GM23248 (cell line): ENCODE measurements at places on chromosomes 3 and 15.

GRCh38 chr3:159914426-159914825 lies 74.2 kb upstream of the IL12A start:
- no peaks in the 10 kb centered on the region for H3K27me3 ChIP-seq
- H3K36me3 ChIP-seq: no peaks in the 10 kb centered on the region

DNA sequence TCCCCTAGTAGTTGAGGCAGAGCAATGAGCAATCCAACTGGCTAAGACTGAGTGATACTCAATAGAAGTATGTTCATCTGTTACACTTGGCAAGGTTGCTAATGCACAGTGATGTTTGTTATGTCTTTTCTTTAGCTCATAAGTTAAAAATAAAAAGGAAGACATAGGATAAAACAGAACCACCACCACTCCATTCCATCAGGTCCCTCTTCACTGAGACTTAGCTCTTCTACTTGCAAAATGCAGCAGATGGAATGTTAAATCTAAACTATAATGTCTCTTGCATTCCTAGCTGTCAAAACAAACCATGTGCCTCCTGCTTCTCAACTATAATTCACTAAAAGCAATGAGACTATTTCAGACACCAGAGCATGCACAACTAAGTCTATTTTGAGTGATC lies 265.6 kb upstream of the UBE2E2 start:
- H3K27me3 ChIP-seq: no peaks in the 10 kb centered on the region; the same call in 1 of the 2 replicates
- no peaks in the 10 kb centered on the region for H3K4me1 ChIP-seq
- no peak overlapping the region for H3K27ac ChIP-seq
- no peak for DNase-seq
- no peak overlapping the region for H3K4me3 ChIP-seq

GRCh38 chr15:52615302-52615701 lies 46.5 kb upstream of the ARPP19 start:
- H3K27ac ChIP-seq: no peak overlapping the region
- no peak overlapping the region for H3K4me3 ChIP-seq
- H3K36me3 ChIP-seq: peaks cover 17% of the 10 kb centered on the region; the same call in 1 of the 2 replicates
- no peaks in the 10 kb centered on the region for H3K4me1 ChIP-seq
- no peak for DNase-seq
- H3K27me3 ChIP-seq: no peaks in the 10 kb centered on the region

- H3K4me3 ChIP-seq: no peak overlapping the region
- H3K27ac ChIP-seq: no peak overlapping the region
- H3K27me3 ChIP-seq: peaks cover 6% of the 10 kb centered on the region
- no peaks in the 10 kb centered on the region for H3K36me3 ChIP-seq
Measured at GRCh38 chr3:66164155-66164554, 56.6 kb upstream of the SLC25A26 start.

DNA sequence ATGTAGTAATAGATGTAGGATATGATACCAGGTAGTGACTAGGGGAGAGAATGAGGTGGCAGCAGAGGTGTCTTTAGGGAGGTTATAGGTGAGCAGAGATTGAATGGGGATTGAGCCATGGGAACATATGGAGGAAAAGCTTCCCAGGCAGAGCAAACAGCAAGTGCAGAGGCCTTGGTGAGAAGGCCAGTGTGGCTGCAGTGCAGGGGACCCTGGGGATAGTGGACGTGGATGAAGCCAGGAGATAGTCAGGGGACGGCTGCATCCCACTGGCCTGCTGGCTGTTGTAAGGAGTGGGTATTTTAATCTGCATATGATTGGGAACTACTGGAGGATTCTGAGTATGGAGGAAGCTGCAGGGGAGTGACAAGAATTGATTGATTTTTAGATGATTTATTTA lies 62.7 kb upstream of the TRAK1 start:
- H3K4me3 ChIP-seq: no peak overlapping the region
- no peak overlapping the region for H3K27ac ChIP-seq
- peaks cover 50% of the 10 kb centered on the region for H3K4me1 ChIP-seq
- H3K27me3 ChIP-seq: no peaks in the 10 kb centered on the region

- no peaks in the 10 kb centered on the region for H3K36me3 ChIP-seq
- no peaks in the 10 kb centered on the region for H3K27me3 ChIP-seq
- peak overlapping the region; percentile 40 for H3K27ac ChIP-seq
- DNase-seq: peak; percentile 90
- H3K4me1 ChIP-seq: peaks cover 22% of the 10 kb centered on the region
- H3K4me3 ChIP-seq: no peak overlapping the region
Measured at GRCh38 chr15:58457466-58457965, 25.7 kb downstream of the LIPC start.
